ENCODE measurements at places on chromosomes 4 and X.

- DNase-seq, result peak; percentile 74
Measured at GRCh38 chr4:2785613-2786012, 7.3 kb upstream of the SH3BP2 start.

GRCh38 chr4:156654410-156654809, 317.2 kb downstream of the PDGFC start:
- DNase-seq, result no peak

GRCh38 chr4:127261476-127261875, 371.3 kb upstream of the INTU start:
- no peak for DNase-seq

DNA sequence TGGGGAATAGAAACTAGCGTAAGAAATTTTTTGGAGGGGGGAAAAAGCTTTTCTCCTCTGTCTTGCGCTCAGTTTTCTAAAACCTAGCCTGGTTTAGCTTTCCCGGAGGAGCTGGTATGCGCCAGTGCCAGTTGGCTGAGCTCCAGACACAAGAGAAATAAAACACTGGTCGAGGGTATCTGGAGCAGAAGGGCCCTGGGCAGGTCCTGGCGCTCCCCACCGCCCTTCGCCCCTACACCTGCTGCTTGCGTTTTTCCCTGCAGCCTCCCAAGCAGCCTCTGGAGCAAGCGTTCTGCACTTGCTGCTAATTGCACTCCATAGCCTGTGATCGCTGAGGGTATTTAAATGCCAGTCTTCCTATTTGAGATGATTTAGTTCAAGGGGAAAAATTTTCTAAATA, 816 bp downstream of the EREG start:
- DNase-seq, result no peak

GRCh38 chrX:83508006-83508405, at the start of gene POU3F4:
Gene POU3F4, plus strand, starts transcription at chrX:83508290. Its CDS starts 35 bp downstream, at chrX:83508325.
- no peak for DNase-seq

DNA sequence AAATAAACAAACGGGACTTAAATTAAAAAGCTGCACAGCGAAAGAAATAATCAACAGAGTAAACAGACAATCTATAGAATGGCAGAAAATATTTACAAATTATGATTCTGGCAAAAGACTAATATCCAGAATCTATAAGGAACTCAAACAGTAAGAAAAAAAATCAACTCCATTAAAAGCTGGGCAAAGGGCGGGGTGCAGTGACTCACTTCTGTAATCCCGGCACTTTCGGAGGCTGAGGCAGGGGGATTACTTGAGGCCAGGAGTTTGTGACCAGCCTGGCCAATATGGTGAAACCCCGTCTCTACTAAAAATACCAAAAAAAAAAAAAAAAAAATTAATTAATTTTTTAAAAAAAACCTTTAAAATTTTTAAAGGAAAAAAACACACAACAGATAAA, 109.0 kb downstream of the ATP11C start:
- no peak for DNase-seq

GRCh38 chr4:120557372-120557771, 365.2 kb downstream of the PRDM5 start:
- DNase-seq, result no peak

- no peak for DNase-seq
Measured at GRCh38 chr4:183503497-183504063, 1.3 kb upstream of the ING2 start.
